ENCODE measurements at places on chromosomes 6 and 20. TPM values are rescaled to one million over a fixed set of nuclear protein-coding genes. Genes with fewer than 3 reads are reported as not detected.

The TNNC2 gene
- total RNA-seq = 0.52 TPM

The FBXO30 gene
- 11.8 TPM for total RNA-seq

The PRKN gene
- total RNA-seq = 5.1 TPM

The ELOVL4 gene
- total RNA-seq = 6.1 TPM

The OPN5 gene
- not detected for total RNA-seq

The CFB gene
- 3.2 TPM for total RNA-seq

The KCNQ2 gene
- total RNA-seq = not detected

The SEL1L2 gene
- total RNA-seq = not detected

The IL22RA2 gene
- total RNA-seq = not detected
